ENCODE measurements at places on chromosomes 4 and X.
A peak's percentile ranks its signal among the peaks of the same experiment; 100 is the strongest.

- no peak for DNase-seq
Measured at GRCh38 chr4:67658302-67658701, 42.7 kb downstream of the UBA6 start.

GRCh38 chr4:83771113-83771705 lies 235.3 kb downstream of the GPAT3 start:
- no peak for DNase-seq

GRCh38 chrX:133475521-133475920 lies 60.2 kb upstream of the GPC4 start:
- DNase-seq: no peak

- peak; percentile 28 for DNase-seq
Measured at GRCh38 chrX:68732906-68733493, 85.5 kb downstream of the STARD8 start.

DNA sequence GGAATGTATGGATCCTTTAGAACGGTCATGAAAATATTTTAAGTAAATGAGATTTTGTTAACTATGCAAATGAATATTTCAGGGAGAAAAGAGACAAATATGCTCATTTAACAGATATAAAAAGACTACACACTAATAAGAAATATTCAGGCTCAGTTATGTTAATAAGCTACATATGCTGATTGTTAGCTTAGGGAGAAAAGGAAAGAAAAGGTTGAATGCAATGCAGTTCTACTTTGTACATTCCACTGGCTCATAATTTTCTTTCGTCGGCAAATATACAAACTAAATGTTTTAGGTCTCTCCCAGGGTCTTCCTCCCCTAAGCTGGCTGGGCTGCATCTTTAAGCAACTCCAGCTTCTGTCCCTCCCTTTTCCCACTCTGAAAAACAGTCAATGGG lies 2.7 kb upstream of the RTL3 start:
- no peak for DNase-seq

DNA sequence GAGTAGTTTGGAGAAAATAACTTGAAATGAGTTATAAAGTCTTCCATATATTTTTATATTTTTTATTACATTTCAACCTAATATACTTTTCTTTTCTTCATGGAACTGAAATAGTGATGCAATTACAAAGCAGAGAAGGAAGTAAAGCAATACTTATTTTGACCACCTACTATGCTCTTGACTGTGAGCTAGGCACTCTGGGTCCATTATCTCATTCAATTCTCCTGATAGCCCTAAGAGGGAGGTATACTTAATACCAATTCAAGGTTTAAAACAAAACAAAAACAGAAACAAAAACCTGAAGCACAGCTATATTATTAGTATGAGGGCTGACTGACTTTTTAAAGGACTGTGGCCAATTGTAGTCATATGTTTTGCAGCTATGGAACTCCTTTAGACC lies 193.5 kb downstream of the MAD2L1 start:
- no peak for DNase-seq

- DNase-seq: no peak
Measured at GRCh38 chr4:87499403-87500091, 29.6 kb downstream of the SPARCL1 start.

GRCh38 chr4:13329963-13330362 lies 154.2 kb downstream of the RAB28 start:
- no peak for DNase-seq

DNA sequence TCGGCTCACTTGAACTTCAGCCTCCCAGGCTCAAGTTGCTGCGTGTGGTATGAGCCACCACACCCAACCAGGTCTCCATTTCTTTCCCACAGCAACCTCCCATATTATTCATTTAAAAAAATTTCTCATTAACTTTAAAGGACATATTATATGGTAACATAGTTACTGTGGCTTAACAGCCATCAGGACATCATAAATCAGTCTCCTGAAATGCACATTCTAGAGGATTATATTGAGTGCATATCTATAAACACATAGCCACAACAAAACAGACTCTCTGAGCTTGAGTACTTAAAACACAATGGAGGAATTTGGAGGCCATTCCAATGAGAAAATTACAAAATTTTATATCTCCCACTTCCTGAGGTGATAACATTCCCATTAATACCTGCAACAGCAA lies 61.5 kb downstream of the CORIN start:
- DNase-seq: no peak

GRCh38 chrX:103879339-103879738 lies 47.3 kb upstream of the RAB9B start:
- no peak for DNase-seq

GRCh38 chrX:149398027-149398426 lies 107.1 kb downstream of the IDS start:
- no peak for DNase-seq

DNA sequence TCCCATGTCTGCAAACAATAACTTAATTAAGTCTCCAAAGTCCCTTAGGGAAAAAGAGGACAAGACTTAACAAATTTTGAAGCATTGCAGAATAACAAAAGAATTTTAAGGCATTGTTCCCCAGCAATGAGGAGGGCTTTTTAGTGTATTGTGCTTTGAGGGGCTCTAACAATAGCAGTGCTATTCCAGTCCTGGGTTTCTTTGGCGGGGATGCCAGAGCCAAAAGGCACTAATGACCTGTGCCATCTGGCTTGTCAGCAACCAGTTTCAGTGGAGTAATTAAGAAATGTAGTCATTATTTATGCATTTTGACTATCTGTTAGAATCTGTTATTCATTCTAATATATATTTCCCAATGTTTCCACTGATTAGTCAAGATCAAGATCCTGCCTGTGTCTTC lies 575.4 kb downstream of the SPRY1 start:
- no peak for DNase-seq

- no peak for DNase-seq
Measured at GRCh38 chr4:149264093-149264733, 551.4 kb downstream of the IQCM start.

GRCh38 chr4:6703786-6704185 lies 5.9 kb downstream of the MRFAP1L1 start:
- DNase-seq: no peak

- DNase-seq: peak; percentile 19
Measured at GRCh38 chrX:120213438-120214265, 37.0 kb upstream of the ZBTB33 start.

GRCh38 chr4:8195841-8196458 lies 3.1 kb upstream of the SH3TC1 start:
- DNase-seq: no peak

GRCh38 chr4:1208970-1209704 lies 36.8 kb upstream of the SPON2 start:
- no peak for DNase-seq

DNA sequence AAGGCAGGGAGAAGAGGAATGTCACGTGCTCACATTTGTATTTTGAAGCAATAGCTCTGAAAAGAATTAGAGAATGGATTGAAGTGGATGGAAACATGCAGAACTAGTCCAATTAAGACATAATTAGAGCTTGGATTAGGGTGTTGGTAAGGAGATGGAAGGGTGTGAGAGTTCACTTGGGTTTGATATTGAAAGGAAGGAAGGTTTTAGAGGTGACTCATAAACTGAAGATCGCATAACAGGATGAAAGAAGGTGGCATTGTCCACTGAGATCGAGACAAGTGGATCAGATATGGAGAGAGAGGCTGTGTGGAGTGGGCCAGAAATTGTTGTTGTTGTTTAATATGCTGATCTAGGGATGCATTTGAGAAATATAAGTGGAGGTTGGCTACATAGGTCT lies 244.0 kb upstream of the SMIM31 start:
- DNase-seq: no peak

DNA sequence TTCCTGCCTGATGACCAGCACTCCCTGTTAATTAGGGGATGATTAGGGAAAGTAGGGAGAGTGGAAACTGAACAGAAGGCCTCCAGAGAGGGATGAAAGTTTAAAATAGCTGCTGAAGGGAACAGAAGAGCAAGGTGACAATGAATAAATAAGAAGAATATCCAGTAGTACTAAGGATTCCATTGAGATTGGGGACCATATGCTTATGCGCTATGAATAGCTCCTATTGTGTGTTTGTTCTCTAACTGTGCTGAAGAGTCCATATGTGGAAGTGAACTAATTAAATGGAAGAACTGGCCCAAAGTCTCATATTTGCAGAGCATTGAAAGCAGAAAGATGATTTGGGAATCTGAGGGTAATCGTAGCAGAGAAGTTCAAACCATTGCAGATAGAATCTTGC lies 137.0 kb downstream of the PRSS12 start:
- DNase-seq: no peak

DNA sequence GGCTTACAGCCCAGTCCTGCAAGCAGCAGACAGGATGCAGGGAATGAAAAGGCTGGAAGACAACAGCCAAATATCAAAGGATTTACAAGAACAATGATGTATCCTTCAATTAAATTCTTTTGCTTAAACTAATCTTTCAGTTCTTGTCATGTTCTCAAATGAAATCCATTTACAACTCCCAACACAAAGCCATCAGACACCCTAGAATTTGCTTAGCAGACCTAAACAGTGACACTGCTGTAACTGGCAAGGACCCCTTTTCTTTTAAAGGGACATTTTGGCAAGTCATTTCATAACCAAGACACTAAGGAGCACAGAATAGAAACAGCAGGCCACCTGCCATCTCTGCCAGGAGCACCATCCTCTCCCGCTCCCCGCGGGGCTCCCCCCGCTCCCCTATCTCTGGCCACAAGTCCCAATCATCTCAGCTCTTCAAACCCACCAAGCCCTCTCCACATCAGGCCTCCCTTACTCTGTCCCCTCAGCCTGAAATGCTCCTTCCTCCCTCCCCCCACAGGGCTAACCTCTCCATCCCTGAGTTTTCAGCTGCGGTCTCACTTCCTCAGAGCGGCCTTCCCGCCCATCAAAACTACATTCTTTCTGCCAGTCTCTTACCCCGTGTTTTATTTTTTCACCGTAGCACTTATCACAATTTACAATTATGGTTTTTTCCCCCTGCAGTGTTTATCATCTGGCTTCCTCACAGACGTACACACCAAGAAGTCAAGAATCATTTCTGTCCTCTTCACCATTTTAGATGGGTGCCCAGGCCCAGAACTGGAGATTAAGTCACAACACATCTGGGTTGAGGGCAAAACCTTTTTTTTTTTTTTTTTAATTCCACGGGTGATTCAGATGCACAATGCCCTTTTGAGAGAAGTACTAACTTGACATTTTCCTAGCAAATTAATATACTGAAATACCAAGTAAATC lies 45.8 kb downstream of the TSPAN5 start:
- DNase-seq: no peak

GRCh38 chrX:107298276-107298675 lies 91.9 kb downstream of the DNAAF6 start:
- no peak for DNase-seq

- DNase-seq: no peak
Measured at GRCh38 chr4:57405359-57405758, 295.2 kb upstream of the IGFBP7 start.

DNA sequence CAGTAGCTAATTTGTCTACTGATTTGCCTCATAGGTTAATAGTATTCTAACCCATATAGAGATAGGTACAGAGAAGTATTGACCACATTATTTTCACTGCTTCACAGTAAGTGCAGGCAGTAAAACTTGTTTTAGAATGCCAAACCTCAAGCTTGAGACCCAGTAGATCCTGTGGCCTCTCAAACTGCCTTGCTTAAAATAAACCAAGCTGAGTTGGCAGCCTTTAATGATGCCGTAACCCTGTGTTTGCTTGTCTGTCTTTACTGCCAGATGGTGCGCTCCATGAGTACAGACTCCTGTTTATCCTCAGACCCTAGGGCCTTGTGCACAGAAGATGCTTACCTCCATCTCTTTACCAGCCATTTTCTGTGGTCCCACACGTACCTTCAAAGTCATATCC lies 50.8 kb downstream of the ANXA3 start:
- DNase-seq: no peak

- no peak for DNase-seq
Measured at GRCh38 chr4:153564630-153565525, 98.7 kb downstream of the TMEM131L start.

- no peak for DNase-seq
Measured at GRCh38 chr4:168846414-168846813, 163.6 kb downstream of the CBR4 start.

- DNase-seq: no peak
Measured at GRCh38 chr4:87326460-87326859, 3.8 kb upstream of the HSD17B13 start.

DNA sequence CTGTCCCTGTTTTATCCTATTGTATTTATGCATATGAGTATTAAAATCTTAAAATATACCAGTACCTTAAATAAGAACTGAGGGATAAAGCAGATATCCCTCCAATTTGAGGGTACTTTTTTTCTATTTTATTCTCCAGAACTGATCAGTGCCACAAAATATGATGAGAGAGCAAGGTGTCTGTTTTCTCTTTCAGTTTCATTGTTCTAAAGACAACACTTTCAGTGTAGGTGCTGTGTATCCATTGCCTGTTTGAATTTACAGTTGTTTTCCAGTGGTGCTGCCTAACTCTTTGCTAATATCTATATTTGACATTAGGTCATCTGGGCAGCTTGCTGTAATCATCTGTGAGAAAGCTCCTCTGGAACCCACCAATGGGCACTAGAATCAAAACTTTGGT lies 394.7 kb downstream of the IL1RAPL1 start:
- no peak for DNase-seq

GRCh38 chr4:38603652-38604051 lies 60.3 kb upstream of the KLF3 start:
- DNase-seq: no peak

- no peak for DNase-seq
Measured at GRCh38 chrX:16839852-16840460, 30.2 kb downstream of the RBBP7 start.

GRCh38 chrX:98717970-98718369 lies 1692.1 kb downstream of the PCDH19 start:
- DNase-seq: no peak

Data from stimulated activated CD8-positive, alpha-beta memory T cell treated with anti-CD3 and anti-CD28 coated beads, Interleukin-7, amount 100 ng/mL, for 1 hour (primary cell).